ENCODE measurements at places on chromosomes 7 and 10.

DNA sequence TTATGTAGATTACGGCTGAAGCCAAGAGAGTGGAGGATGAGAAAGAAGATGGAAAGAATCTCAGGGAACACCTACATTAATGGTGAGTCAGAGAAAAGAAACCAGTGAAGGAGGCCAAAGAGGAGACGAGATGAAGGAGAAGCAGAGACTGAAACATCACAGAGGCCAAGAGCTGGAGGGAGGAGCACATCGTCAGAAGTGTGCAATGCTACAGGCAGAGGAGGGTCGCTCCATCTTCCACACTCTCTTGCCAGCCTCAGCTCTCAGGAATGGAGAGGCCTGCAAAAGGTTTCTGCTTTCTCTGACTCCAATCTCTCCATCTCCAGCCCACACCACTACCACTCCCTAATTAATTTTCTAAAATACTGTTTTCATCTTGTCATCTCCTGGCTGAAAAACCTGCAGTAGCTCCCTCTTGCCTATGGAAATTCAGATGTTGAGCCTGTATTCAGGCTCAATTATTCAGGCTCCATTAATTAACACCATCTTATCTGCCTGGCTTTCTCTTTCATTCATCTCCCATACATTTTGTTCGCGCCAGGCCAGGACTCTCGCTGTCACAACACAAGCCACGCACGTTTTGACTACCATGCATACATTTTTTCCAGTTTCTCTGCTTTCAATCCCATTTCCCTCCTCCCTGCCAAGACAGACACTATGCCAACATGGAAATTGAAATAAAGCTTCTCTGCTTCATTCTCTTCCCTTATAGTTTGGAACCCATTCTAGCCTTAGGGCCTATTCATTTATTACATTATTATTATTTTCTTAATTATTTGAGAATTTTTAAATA, 165.8 kb downstream of the INHBA start:
- no peak for DNase-seq

- DNase-seq: no peak
These were observed 116.1 kb downstream of the FAM53B start for GRCh38 chr10:124627866-124628675.

DNA sequence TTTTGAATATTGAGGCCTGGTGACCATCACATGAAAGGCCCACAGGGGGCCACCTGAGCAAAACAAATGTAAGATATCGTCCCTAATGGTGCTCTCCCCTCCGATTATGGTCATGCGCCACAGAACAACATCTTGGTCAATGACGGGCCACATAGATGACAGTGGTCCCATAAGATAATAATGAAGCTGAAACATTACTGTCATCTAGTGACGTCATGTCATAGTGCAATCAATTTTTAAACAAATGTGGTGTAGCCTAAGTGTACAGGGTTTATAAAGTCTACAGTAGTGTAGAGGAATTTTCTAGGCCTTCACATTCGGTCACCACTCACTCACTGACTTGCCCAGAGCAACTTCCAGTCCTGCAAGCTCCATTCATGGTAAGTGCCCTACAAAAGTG, 36.8 kb downstream of the JCAD start:
- DNase-seq: no peak

GRCh38 chr7:143393267-143394041, 12.3 kb downstream of the ZYX start:
- no peak for DNase-seq

DNA sequence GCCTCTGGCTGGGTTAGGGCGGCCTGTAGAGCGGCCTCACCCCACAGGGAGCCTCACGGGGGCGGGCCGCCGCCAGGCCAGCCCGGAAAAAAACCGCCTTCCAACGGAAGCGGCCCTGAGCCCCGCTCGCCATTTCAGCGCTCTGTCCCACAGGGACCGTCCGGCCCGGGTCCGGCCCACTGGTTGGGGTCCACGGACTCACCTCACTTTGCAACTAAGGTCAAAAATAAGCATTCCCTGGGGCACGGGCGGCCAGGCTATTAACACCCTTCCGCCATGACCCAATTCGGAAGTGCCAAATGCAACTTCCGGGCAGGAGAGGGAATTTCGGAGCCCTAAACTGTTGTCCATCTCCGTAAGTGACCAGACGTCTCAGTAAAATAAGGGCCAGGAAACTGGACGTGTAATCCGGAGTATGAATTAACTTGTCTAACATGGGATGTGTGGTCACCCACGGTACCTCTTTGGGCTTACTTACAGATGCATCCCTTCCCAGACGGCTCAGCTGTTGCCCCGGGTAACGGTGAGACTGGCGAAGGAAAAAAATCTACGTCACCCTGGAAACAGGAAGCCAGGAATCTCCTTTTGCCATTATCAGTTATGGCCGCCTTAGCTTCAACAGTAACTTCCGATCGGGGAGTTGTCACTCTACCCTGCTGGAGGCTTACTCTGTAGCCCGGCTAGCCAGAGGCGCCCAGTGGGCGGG, at the start of gene BBIP1:
Gene BBIP1 (minus strand): TSS at position 538 of the 706 bp plus-strand sequence. CDS start 1,023 bp downstream, outside the sequence.
- no peak for DNase-seq

- no peak for DNase-seq
These were observed 305.0 kb downstream of the GPR37 start for GRCh38 chr7:124460555-124460954.
